ENCODE measurements at places on chromosomes 12 and 14. TPM values are rescaled to one million over a fixed set of nuclear protein-coding genes. Genes with fewer than 3 reads are reported as not detected.

- no peak overlapping the region for H3K4me3 ChIP-seq
- peaks cover 5% of the 10 kb centered on the region for H3K36me3 ChIP-seq
- no peaks in the 10 kb centered on the region for H3K4me1 ChIP-seq
- H3K27me3 ChIP-seq, result peaks cover 2% of the 10 kb centered on the region
- DNase-seq, result no peak
These were observed 11.6 kb downstream of the HVCN1 start for GRCh38 chr12:110677206-110677911.

DNA sequence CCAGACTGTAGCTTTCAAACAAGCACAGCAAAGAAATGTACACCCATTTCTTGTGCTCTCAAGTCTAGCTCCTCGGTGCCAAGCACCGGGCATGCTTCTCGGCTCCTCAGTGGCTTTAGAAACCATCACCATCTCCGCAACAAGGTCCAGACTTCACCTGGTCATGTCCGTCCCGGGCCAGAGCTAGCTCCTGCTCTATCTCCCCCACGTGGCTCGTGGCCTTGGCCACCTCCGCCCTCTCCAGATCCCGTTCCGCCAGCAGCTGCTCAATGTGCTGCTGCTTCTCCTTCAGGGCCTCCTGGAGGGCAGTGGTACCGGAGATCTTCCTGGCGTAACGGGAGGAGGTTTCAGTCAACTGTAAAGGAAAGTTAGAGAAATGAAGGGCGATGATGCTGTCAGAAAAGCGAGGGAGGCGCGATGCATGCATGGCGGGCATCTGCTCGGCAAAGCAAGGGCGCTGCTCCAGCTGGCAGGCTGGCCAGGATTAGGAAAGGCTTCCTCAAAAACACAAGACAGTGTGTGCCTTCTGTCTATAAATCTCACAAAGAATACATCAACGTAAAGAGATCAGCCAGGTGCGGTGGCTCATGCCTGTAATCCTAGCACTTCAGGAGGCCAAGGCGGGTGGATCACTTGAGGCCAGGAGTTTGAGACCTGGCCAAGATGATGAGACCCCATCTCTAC lies 67.4 kb downstream of the CLIP1 start:
- no peak overlapping the region for H3K4me3 ChIP-seq
- peak overlapping the region; percentile 69 for H3K27ac ChIP-seq
- peaks cover 2% of the 10 kb centered on the region for H3K4me1 ChIP-seq
- peaks cover 2% of the 10 kb centered on the region for H3K27me3 ChIP-seq
- peaks cover 4% of the 10 kb centered on the region for H3K36me3 ChIP-seq

DNA sequence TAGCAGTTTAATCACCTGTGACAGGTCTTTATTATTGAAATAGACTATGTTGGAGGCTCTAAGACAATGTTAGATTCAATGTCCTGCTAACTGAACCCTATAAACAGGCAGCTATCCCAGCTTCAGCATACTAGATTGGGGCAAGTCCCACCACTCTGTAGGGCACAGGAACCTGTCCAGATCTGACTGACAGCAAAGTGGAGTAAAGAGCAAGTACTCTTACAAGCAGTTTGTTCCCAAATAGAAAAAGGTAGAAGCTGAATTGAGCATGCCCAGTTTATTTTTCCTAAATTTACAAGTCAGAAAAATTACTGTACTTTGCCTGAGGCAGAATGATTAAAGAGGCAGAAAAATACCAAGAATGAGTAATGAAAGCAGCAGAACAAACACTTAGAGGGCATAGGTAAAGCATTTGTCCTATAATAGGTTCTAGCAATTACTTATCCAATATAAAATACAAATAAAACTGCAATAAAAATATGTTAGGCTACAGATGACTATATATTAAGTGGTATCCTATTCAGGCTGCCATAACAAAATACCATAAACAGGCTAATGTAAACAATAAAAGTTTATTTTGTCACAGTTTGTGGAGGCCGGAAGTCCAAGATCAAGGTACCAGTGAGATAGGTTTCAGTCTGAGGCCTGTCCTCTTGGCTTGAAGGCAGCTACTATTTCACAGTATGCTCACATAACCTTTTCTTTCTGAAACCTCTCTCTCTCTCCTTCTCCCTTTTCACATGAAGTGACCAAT lies 868.2 kb downstream of the C12orf50 start:
- no peaks in the 10 kb centered on the region for H3K27me3 ChIP-seq
- H3K4me3 ChIP-seq, result no peak overlapping the region
- no peaks in the 10 kb centered on the region for H3K36me3 ChIP-seq
- no peaks in the 10 kb centered on the region for H3K4me1 ChIP-seq
- no peak for DNase-seq

DNA sequence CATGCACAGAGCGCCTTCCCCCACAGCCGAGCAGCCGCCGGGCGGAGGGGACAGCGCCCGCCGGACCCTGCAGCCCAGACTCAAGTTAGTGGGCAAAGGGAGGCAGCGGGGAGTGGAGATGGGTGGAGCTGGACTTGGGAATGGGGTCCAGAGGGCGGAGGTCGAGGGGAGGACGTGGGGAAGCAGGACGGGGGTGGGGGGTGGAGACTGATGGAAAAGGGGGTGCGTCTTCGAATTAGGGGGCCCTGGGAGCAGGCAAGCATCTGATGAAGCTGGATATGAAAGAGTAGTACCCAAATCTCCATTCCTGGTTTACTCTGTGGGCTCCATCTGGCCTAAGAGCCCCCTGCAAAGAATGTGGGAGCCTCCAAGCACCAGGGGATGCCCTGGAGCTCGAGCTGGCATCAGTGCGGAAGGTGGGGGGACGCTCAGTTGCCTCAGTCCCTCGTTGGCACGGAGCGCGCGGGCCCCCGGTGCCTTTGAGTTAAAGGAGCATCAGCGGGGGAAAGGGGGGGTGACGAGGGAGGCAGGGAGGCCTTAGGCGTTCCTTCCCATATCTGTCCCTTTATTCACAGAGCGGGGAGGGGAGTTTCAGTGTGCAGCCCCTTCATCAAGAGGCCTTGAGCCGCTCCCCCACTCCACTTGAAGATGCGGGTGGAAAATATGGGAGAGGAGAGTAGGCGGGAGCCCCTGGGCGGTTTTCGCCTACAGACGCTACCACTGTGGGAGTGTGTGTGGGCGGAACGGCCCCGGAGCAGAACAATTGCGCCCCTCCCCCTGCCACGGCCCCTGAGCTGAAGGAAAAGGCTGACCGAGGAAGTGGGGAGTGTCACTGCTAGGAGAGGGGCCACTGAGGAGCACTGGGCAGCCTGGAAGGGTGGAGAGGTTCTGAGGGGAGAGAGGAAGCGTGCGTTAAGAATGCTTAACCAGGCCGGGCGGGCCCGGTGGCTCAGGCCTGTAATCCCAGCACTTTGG lies 644 bp downstream of the NAB2 start:
- no peaks in the 10 kb centered on the region for H3K36me3 ChIP-seq
- peak overlapping the region; percentile 98 for H3K4me3 ChIP-seq
- peak overlapping the region; percentile 55 for H3K27ac ChIP-seq
- H3K4me1 ChIP-seq, result peaks cover 27% of the 10 kb centered on the region

DNA sequence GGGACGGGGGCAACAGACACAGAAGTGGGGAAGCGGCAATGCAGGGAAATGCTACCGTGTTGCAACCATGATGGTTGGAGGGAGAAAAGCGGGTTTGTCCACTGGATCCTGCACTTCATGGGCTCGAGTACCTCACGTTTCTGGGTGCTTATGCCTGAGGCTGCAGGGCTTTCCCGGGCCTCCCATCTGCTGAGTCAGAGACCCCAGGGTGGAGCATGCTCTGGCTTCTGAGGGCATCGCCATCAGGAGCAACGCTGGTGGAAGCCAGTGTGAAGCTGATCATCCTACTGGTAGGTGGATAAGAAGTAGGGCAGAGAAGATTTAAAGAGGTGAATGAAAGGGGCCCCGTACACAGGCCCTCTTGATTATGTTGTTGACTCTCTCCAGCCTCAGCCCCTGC lies 5.0 kb upstream of the ADGRD1 start:
- no peak for DNase-seq
- H3K27ac ChIP-seq, result no peak overlapping the region
- H3K4me3 ChIP-seq, result no peak overlapping the region
- H3K36me3 ChIP-seq, result peaks cover 21% of the 10 kb centered on the region

DNA sequence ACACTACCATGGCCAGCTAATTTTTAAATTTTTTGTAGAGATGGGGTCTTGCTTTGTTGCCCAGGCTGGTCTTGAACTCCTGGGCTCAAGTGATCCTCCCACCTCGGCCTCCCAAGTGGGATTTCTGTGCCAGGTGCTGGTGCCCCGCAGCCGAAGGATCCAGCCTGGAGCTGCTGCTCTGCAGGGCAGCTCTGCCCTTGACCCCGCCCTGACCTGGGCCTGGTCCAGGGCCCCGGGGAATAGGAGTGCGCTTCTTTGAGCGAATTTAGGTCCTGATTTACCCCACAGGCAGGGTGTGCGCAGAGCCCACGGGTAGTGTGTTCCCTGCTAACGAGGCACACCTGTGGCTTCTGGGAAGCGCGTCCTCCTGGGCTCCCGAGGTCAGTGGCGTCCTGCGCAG lies 15.2 kb downstream of the ACADS start:
- DNase-seq, result no peak
- peaks cover 2% of the 10 kb centered on the region for H3K27me3 ChIP-seq
- H3K27ac ChIP-seq, result no peak overlapping the region
- no peaks in the 10 kb centered on the region for H3K36me3 ChIP-seq

DNA sequence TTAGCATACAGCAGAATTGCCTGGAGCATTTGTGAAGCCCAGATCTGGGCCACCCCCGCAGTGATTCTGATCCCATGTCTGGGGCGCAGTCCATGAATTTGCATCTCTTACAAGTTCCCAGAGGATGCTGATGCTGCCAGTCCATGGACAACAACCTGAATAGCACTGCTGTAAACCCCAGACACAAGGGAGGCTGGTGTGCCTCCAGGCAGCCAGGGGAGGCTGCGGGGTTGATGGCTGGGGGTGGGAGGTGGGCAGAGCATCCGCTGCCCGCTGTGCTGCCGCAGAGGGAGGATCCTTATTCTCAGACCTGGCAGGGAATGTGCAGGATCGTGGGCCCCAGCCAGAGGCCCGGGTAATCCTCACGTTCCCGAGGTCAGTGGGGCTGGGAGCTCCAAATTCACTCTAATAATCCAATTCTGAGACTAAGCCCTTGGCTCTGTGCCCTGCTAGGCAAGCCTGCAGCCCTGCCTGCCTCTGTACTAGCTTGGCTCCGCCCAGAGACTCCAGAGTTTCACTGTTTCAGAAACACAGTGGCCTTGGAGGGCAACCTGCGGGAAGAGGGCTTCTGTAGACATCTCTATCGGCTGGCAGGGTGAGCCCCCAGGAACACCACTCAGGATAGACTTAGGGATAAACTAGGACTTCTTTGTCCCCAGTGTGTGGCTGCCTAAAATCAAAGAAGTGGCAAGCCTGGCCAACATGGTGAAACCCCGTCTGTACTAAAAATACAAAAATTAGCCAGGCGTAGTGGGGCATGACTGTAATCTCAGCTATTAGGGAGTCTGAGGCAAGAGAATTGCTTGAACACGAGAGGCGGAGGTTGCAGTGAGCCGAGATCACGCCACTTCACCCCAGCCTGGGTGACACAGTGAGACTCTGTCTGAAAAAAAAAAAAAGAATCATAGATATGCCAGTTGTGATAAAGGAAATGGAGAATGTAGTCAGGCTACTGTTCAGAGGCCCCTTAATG lies 17.8 kb upstream of the MLEC start:
- H3K27ac ChIP-seq, result no peak overlapping the region
- peaks cover 7% of the 10 kb centered on the region for H3K27me3 ChIP-seq
- no peaks in the 10 kb centered on the region for H3K36me3 ChIP-seq
- H3K4me3 ChIP-seq, result no peak overlapping the region
- no peaks in the 10 kb centered on the region for H3K4me1 ChIP-seq

DNA sequence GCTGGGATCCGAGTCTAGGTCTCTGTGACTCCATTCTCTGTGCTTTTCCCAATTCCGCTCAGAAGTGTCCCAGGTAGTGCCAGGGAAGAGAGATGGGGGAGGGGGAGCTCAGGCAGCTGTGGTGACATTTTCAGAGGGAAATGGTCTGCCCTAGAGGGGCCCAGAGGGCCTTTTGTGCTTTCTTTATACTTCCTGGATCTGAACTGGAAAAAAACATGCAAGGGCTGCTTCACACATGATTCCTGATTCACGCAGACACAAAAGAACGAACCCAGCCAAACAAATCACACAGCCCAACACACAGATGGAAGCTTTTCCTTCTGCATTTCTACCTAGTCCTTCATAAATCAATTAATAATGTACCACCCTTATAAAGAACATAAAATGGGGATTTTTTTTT lies 26.5 kb downstream of the GPR68 start:
- no peak for DNase-seq
- H3K4me1 ChIP-seq, result no peaks in the 10 kb centered on the region
- no peaks in the 10 kb centered on the region for H3K36me3 ChIP-seq
- no peak overlapping the region for H3K4me3 ChIP-seq
- no peak overlapping the region for H3K27ac ChIP-seq

GRCh38 chr12:115638733-115639647 lies 638.5 kb downstream of the MED13L start:
- H3K27me3 ChIP-seq, result no peaks in the 10 kb centered on the region
- no peak for DNase-seq
- H3K4me1 ChIP-seq, result no peaks in the 10 kb centered on the region
- no peak overlapping the region for H3K27ac ChIP-seq
- H3K36me3 ChIP-seq, result peaks cover 5% of the 10 kb centered on the region

DNA sequence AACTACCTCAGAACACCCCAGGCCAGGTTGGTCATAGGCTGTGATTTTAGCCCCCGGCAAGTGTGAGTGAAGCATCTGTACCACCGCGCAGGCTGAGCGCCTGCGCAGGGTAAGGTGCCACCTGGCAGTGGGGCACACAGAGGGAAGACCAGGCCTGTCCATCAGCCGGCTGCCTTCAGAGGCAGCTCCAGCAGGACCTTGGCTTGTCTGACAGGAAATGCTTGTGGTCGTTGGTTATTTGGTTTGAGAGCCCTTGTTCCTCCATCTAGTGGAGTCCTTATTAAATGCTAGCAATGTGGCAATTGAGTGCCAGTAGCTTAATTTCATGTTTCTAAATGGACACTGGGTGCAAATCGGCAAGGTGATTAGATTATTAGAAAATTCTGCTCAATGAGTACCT lies 27.5 kb downstream of the SLC25A29 start:
- H3K4me3 ChIP-seq, result no peak overlapping the region
- peaks cover 15% of the 10 kb centered on the region for H3K4me1 ChIP-seq
- peaks cover 6% of the 10 kb centered on the region for H3K27me3 ChIP-seq
- no peak overlapping the region for H3K27ac ChIP-seq
- H3K36me3 ChIP-seq, result no peaks in the 10 kb centered on the region

- H3K27me3 ChIP-seq, result no peaks in the 10 kb centered on the region
- no peak for DNase-seq
- H3K4me3 ChIP-seq, result no peak overlapping the region
- no peak overlapping the region for H3K27ac ChIP-seq
- no peaks in the 10 kb centered on the region for H3K4me1 ChIP-seq
These were observed 305.2 kb upstream of the FOXG1 start for GRCh38 chr14:28461389-28461788.

GRCh38 chr14:20687362-20688166 lies 1.0 kb upstream of the ANG start:
- no peak overlapping the region for H3K4me3 ChIP-seq
- H3K27ac ChIP-seq, result no peak overlapping the region
- no peaks in the 10 kb centered on the region for H3K36me3 ChIP-seq

The STAC3 gene
- 12.1 TPM for total RNA-seq

The GAS2L3 gene
- 56.2 TPM for total RNA-seq

The SPATS2 gene
- total RNA-seq, result 43.9 TPM

The NRDE2 gene
- 22.4 TPM for total RNA-seq

The AMDHD1 gene
- total RNA-seq, result not detected

The DBX2 gene
- not detected for total RNA-seq

The PRKD1 gene
- total RNA-seq, result 0.54 TPM

The CBLN3 gene
- total RNA-seq, result 0.51 TPM

The SOAT2 gene
- total RNA-seq, result not detected

Measured in glutamatergic neuron (in vitro differentiated cells).